Activated CD4-positive, alpha-beta T cell treated with anti-CD3 and anti-CD28 coated beads, Interleukin-2, amount 10 ng/mL, durations not matched to agents 24 days and 14 days (primary cell): ENCODE measurements at places on chromosomes 5 and 9. TPM values are rescaled to one million over a fixed set of nuclear protein-coding genes. Genes with fewer than 3 reads are reported as not detected.

GAPT gene
- not detected in 2 replicates for total RNA-seq

WDR38 gene
- not detected in 2 replicates for total RNA-seq

SPATA31D4 gene
- total RNA-seq, result not detected in 2 replicates

ZDHHC11 gene
- total RNA-seq, result 13.6 and 14.3 TPM in 2 replicates

LHX3 gene
- total RNA-seq, result not detected in 2 replicates

CAAP1 gene
- total RNA-seq, result 19.9 and 23.1 TPM in 2 replicates

FANCG gene
- 114 and 122 TPM in 2 replicates for total RNA-seq

PAEP gene
- total RNA-seq, result not detected in 2 replicates

NDST1 gene
- 2.8 and 3.9 TPM in 2 replicates for total RNA-seq

C5orf52 gene
- total RNA-seq, result 0.42 TPM in 1 of 2 replicates, not detected in the other

PCDHA9 gene
- total RNA-seq, result not detected in 2 replicates

IL5 gene
- total RNA-seq, result 7.0 and 7.1 TPM in 2 replicates

DMRT3 gene
- total RNA-seq, result not detected in 2 replicates

TDRD7 gene
- 5.5 and 6.3 TPM in 2 replicates for total RNA-seq

ARID3C gene
- total RNA-seq, result 0.14 TPM in 1 of 2 replicates, not detected in the other

GABRA1 gene
- total RNA-seq, result not detected in 2 replicates

C9orf43 gene
- 0.51 and 0.52 TPM in 2 replicates for total RNA-seq

OR13J1 gene
- not detected in 2 replicates for total RNA-seq

SLCO6A1 gene
- total RNA-seq, result not detected in 2 replicates
